ENCODE measurements at places on chromosomes 12 and 14. TPM values are rescaled to one million over a fixed set of nuclear protein-coding genes. Genes with fewer than 3 reads are reported as not detected.

GRCh38 chr12:129839679-129840078 lies 64.1 kb downstream of the TMEM132D start:
- no peak for DNase-seq

GRCh38 chr14:70192915-70193314 lies 4.2 kb upstream of the SLC8A3 start:
- DNase-seq, result no peak

Gene PTPRO
- 20.0 TPM for total RNA-seq

DNA sequence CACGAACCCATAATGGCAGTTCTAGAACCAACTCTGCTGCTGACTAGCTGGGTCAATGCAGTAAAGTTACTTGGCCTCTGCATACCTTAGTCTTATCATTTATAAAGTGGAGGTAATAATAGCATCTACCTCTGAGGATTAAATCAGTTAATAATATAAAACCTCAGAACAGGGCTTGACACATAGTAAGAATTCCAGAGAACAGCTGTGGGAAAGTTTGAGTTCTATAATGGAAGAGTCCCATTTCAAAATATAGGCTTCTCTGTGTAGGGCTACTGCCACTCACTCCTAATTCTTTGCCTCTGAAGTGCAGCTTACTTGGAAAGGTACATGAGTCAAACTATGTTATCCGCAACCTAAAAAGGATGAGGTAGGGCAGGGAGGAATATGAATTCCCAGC lies 269.2 kb upstream of the PRKD1 start:
- DNase-seq, result no peak

GRCh38 chr12:69866698-69867097 lies 41.7 kb downstream of the MYRFL start:
- no peak for DNase-seq

DNA sequence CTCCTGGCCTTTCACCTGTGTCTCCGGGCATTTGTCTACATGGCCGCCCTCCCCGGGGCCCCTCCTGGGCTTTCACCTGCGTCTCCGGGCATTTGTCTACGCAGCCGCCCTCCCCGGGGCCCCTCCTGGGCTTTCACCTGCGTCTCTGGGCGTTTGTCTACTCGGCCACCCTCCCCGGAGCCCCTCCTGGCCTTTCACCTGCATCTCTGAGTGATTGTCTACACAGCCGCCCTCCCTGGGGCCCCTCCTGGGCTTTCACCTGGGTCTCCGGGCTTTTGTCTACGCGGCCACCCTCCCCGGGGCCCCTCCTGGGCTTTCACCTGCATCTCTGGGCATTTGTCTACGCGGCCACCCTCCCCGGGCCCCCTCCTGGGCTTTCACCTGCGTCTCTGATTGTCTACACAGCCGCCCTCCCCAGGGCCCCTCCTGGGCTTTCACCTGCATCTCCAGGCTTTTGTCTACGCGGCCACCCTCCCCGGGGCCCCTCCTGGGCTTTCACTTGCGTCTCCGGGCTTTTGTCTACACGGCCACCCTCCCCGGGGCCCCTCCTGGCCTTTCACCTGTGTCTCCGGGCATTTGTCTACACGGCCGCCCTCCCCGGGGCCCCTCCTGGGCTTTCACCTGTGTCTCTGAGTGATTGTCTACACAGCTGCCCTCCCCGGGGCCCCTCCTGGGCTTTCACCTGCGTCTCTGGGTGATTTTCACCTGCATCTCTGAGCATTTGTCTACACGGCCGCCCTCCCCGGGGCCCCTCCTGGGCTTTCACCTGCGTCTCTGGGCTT lies 68.0 kb upstream of the GALNT9 start:
- no peak for DNase-seq

Gene SLC17A8
- not detected for total RNA-seq

GRCh38 chr14:28987516-28987915 lies 220.9 kb downstream of the FOXG1 start:
- no peak for DNase-seq

DNA sequence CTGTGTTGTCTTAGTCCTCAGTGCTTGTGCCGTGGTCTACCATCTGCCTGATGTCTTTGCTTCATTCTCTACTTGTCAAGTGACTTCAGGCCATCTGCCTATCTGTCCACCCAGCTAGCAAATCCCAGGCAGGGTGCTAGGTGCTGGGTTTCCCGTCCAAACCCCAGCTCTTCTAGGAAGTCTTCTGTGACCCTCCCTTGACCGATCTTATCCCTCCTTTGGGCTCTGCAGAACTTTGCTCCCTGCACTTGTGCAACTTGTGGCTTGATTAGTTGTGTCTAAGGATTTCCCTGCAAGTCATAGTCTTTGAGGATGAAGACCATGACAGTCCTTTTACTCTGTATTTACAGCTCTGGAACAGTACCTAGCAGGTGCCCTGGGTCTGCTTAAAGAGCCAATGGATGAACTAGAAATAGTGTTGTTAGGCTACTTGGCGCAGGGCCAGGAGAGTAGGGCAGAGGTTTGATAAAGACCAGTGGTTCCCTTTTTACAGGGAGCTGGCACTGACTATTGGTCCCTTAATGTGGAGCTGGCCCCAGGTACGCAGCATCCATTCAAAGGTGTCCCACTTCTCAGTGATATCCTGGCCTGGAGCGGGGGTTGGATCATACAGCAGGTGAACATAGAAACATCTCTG lies 60.1 kb downstream of the ADCK1 start:
- DNase-seq, result no peak

DNA sequence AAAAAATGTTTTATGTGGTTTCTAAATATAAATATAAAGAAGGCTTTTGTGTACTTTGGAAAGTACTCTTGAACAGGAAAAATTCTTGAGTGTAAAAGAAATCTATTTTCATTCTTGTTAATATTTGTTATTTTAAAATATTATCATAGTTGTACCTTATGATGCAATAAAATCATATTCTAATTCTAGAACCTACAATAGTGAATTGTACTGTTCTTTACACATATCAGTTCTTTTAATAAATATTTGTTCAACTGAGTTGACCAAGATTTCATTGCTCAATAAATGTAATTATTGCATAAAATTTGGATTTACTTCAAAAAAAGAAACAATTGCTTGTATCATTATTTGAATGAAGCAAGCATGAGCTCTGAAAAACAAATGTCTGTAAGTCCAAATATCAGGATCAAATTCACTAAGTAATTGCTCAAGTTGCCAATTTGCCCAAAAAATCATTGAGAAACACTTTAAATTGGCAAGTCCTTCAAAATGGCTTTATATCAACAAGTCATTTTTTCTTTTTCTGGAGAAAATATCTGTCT lies 191.6 kb upstream of the SLC16A7 start:
- no peak for DNase-seq

Gene LRRK2
- total RNA-seq, result 59.9 TPM

GRCh38 chr14:56474419-56475022 lies 105.1 kb upstream of the TMEM260 start:
- no peak for DNase-seq

DNA sequence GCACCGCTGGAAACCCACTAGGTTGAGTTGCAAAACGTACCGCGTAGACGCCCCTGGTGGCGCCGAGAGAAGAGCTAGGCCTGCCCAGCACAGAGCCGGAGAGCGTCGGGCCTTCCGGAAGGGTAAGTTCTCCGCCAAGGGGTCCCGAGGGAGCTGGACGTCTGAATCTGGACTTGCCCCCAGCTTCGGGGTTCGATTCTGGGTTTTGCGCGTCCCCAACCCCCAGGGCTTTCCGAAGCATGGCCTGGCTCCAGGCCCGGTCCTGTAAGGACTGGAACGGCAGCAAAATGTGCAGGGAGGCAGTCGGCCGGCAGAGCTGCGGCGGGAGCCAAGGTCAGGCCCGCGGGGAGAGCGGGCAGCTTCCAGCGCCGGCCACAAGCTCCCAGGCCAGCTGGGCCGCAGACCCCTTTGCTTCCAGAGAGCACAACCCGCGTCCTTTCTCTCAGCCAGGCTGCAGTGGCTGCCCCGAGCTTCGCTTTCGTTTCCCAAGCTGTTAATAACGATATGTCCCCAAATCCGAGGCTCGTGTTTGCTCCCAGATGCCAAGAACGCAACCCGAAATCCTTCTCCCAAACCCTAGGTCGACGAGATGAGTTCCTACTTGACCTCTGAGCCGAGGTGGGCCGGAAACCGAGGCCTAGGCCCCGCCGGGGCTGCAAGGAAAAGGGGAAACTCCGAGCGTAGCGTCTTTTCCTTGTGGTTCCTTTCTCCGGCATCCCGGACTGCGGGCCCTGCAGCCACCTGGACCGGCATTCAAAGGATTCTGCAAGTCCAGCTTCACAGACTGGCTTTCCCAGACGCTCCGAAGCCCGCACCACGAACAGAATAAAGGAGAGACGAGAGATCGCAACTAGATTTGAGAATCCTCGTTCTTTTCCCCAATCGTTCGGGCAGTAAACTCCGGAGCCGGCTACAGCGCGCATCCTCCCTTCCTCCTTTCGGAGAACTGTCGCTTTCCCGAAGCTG lies 3.2 kb upstream of the TBX5 start:
- DNase-seq, result no peak

Gene HOXC10
- not detected for total RNA-seq

All from activated B cell treated with CpG ODN at 0.5 μM for 24 hours (primary cell).